ENCODE measurements at places on chromosomes 11 and 22.

GRCh38 chr11:14190992-14191778 lies 167.8 kb downstream of the RRAS2 start:
- no peak for DNase-seq

GRCh38 chr22:44183287-44183588 lies 2.5 kb downstream of the PARVG start:
- no peak for DNase-seq

- DNase-seq, result no peak
Measured at GRCh38 chr11:72129381-72129780, 6.1 kb upstream of the FOLR3 start.

DNA sequence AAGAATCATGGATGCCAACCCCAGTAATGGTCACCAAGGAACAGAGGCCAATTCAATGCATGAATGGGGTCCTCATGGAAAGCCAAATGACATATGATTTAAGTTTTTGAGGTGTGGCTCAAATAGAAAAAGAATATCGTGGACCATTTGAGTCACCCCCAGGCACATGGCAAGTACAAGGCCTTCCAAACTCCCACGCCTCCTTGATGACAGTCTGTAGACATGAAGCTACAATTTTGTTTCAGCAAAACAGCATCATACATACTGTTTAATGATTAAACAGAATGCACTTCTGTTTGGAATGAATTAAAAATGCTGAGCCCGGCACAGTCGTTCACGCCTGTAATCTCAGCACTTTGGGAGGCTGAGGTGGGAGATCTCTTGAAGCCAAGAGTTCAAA lies 7.4 kb downstream of the FADD start:
- no peak for DNase-seq

DNA sequence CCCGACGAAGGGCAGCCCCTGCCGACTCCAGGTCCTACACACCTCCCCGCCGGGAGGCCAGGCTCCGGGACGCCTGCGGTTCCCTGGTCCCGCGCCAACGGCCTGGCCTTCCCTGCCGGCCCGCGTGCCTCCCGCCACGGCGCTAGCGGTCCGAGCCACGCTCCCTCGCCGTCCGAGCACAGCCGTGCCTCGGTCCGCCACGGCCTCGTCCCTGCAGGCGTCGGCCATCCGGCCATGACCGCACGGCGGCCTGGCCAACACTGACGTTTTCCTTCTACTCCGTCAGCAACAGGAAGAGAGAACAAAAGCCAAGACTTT lies 532 bp downstream of the EIF4G2 start:
- no peak for DNase-seq

DNA sequence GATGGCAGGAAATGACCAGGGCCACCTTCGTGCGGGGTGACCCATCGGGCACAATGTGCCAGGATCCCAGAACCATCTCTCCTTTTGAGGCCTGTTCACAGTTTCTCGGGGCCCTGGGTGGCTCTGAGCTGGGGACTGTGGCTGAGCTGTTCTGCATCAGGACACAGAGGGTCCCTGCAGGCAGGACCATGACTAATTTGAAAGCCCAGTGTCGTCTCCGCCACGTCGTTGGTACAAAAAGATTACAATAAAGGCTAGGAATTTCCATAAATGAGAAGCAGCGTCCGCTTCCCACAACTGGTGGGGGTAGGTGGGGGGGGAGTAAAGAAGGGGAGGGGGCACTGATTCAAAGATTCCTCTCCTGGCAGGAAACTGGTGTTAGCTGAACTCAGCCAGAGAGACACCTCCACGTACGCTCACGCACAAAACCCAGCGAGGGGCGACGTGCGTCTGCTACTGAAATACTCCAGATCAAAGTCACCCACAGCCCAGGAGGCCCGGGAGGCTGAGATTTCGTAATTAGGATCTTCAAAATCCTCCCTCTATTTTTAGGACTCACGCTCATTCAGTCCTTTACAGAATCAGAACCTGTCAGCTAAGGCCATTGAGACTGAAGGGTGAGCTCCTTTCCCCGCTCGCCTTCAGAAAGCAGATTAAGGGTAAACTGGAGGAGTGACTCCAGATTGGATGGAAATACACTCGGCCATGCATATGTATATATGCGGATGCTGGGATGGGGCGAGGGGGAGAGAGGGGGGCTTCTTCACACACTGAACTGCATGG lies 11.0 kb downstream of the MN1 start:
- DNase-seq, result no peak

DNA sequence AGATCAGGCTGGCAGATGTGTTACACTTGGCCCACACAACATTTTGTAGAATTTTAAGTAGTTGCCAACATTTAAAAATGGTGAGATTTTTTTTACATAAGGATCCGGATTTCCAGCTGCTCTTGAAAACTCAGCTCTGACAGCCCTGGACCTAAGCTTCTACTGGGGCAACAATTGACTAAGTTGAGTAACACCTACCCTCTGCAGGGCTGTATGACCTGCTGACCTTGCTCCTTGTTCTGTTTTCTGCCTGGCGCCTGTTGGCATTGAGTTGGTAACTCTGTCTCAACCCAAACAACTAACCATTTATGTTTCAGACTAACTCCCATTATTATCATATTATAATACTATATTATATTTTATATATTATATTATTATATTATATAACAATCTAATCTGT lies 21.1 kb upstream of the LRRC55 start:
- DNase-seq, result no peak

All from NCI-H2081 treated with DMSO at 0.1 percent for 48 hours (cell line).